ENCODE measurements at places on chromosomes 4 and X.

DNA sequence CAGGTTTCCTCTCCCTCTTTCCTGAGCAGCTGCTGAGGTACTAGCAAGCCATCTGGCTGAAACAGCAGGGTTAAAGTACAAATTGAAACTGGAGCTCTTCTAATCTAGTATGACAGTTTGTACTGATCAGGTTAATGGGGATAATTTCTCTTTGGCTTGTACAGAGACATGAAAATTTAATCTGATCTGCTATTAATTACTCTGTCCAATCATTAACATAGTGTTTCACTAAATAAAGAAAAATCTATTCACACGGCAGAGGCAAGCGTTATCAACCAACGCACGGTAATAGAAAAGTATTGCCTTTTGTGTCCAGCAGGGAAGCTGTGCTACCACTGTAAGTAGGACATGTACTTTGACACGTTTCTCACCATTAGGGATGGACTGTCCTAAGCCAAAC lies 71.1 kb downstream of the IGSF1 start:
- no peak for DNase-seq

GRCh38 chr4:56007154-56007553 lies 58.4 kb downstream of the CEP135 start:
- no peak for DNase-seq

GRCh38 chr4:76658231-76659102 lies 223.4 kb downstream of the SHROOM3 start:
- no peak for DNase-seq

DNA sequence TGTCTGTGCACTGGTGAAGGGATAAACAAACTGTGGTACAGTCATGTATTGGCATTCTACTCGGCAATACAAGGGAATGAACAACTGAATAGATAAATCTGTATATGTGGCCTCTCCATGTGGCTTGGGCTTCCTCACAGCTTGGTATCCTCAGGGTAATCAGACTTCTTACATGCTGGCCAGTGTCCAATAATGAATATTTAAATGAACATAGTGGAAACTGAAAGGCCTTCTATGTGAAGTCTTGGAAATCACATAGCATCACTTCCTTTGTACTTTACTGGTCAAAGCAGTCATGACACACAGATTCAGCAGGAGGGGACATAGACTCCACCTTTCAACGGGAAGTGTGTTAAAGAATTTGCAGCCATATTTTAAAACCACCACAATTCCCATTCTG lies 33.4 kb upstream of the GPR101 start:
- DNase-seq, result no peak

DNA sequence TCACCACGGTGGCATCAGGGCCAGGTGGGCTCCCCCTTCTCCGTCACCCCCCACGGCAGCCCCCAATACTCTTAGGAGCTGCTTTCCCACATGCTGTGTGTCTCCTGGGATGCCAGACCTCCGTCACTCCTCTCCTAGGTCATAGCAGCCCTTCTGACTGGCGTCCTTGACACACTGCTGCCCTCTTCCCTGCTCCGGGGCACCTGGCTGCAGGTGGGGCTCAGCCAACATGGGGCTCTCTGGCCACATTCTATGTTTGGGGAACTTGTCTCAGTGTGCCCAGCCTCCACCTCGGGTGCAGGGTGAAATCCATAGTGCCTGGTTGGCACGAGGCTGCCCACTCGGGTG lies 13.8 kb downstream of the TMEM175 start:
- no peak for DNase-seq

DNA sequence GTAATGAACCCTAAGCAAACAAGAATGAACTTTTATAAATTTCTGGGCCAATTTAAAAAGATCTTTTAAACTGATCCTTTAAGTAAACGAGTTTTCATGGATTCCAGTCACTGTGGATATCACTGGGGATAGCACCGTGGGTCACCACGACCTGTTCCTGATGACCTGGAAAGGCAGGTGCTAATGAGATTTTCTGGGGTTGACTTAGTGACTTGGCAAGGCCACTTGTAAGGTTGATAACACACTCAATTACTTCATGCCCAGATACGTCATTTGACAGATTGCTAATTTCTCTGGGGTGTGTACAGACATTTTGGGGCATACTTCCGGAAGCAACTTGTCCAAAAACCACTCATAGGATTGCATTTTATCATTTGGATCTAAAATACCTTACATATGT lies 24.5 kb downstream of the PDLIM3 start:
- DNase-seq, result no peak

Data from heart right ventricle (tissue), 16 donors.